HCT116 (cell line): ENCODE measurements at places on chromosomes 16 and 17.

DNA sequence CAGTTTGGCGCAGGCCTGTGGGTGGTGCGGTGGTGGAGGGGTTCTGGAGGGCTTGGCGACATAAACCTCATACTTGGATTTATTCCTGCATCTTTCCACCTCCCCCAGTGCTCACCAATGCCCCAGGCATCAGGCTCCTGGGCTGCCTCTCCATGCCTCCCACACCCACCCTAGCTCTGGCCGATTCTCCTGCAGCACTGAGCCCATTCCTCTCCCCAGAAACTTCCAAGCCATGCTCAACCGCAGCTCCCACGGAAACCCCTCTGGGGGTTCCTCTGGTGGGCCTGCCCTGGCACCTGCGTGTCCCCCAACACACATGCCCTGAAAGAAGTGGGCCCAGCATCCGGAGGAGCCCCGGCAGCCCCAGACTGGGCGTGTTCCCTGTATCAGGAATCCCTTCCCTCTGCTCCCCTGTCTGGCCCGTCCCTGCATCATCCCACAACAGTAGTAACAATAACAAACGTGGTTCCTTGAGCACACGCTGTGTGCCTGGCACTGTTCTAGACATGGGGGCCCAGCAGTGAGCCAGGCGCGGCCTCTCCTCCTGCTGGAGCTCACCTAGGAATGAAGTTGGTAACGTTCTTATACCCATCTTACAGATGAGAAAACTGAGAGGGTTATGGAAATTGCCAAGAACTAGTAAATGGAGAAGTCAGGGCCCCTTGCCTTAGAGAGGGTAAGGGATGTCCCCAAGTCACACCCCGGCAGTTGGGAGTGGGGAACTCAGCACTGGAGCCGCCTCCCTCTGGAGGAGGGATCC lies 2.3 kb downstream of the PRSS21 start:
- no peak for DNase-seq
- no peaks in the 10 kb centered on the region for H3K27me3 ChIP-seq
- no peak overlapping the region for H3K27ac ChIP-seq
- no peak overlapping the region for H3K4me3 ChIP-seq

- no peaks in the 10 kb centered on the region for H3K27me3 ChIP-seq
- no peaks in the 10 kb centered on the region for H3K36me3 ChIP-seq
- no peaks in the 10 kb centered on the region; the same call in 1 of the 2 replicates for H3K4me1 ChIP-seq
- no peak overlapping the region for H3K27ac ChIP-seq
- no peak overlapping the region for H3K4me3 ChIP-seq
These were observed 656.0 kb upstream of the KIF2B start for GRCh38 chr17:53166731-53167130.

DNA sequence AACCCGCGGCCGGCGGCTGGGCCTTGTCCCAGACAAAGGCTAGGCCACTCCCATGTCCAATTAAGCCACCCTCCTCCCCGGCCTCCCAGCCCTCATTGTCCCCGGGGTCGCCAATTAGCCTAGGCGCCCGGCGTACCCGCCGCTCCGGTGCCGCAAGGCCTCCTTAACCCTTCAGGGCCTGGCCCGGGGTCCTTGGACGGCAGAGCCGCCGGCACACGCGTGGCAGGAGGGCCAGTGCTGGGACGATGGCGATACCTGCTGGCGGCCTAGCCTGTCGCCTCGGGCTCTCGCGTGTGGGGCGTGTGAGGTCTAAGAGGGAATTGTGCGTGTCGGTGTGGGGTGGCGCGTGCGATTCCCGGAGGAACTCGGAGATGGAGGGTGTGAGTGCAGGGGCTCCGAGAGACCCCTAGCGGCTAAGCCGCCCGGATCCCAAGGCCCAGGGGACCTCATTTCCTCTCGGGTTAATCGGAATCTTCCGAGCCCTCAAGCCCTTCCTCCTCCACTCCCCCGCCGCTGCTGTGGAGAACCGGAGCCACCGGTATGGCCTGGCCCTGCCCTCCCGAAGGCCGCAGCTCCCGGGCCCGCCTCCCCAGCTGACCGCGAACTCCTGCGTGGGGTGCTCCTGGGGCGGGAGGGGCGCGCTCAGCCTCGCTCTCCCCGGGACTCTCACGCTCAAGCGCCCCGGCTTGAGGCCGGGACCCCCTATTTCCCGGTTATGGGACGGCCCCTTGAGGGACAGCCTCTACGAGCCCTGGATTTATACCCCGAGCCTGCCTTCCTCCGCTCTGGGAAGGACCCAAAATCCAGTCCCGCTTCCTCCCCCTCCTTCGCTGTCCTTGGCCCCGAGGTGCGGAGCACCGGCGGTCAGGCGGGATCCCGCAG lies 11.9 kb downstream of the TBX2 start:
- no peaks in the 10 kb centered on the region for H3K36me3 ChIP-seq
- peaks cover 62% of the 10 kb centered on the region for H3K4me1 ChIP-seq
- peak overlapping the region; percentile 54 for H3K4me3 ChIP-seq
- no peak for DNase-seq

- DNase-seq: peak; percentile 41
- no peak overlapping the region for H3K4me3 ChIP-seq
- H3K27me3 ChIP-seq: no peaks in the 10 kb centered on the region
- no peak overlapping the region for H3K27ac ChIP-seq
- peaks cover 38% of the 10 kb centered on the region for H3K36me3 ChIP-seq
- no peaks in the 10 kb centered on the region for H3K4me1 ChIP-seq
These were observed 19.7 kb downstream of the MEAK7 start for GRCh38 chr16:84484579-84485254.

DNA sequence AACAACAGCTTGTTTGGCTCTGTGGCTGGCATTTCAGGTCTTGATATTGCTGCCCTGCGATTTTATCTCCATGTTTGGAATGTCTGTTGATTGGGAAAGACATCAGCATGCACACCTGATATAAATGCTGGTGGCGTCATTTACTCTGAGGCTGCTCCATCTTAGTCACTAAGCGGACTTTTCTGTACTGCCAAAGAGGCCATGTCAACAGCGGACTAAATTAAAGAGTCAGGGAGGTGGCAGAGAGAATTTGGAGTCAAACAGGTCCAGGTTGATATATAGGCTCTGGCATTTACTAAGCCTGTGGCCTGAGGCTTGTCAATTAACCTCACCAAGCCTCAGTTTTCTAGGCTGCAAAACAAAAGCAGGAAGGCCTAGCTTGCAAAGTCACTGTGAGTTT lies 6.2 kb downstream of the RBFOX1 start:
- no peak overlapping the region for H3K27ac ChIP-seq
- no peaks in the 10 kb centered on the region for H3K36me3 ChIP-seq
- no peaks in the 10 kb centered on the region for H3K4me1 ChIP-seq
- no peak overlapping the region for H3K4me3 ChIP-seq
- no peak for DNase-seq

DNA sequence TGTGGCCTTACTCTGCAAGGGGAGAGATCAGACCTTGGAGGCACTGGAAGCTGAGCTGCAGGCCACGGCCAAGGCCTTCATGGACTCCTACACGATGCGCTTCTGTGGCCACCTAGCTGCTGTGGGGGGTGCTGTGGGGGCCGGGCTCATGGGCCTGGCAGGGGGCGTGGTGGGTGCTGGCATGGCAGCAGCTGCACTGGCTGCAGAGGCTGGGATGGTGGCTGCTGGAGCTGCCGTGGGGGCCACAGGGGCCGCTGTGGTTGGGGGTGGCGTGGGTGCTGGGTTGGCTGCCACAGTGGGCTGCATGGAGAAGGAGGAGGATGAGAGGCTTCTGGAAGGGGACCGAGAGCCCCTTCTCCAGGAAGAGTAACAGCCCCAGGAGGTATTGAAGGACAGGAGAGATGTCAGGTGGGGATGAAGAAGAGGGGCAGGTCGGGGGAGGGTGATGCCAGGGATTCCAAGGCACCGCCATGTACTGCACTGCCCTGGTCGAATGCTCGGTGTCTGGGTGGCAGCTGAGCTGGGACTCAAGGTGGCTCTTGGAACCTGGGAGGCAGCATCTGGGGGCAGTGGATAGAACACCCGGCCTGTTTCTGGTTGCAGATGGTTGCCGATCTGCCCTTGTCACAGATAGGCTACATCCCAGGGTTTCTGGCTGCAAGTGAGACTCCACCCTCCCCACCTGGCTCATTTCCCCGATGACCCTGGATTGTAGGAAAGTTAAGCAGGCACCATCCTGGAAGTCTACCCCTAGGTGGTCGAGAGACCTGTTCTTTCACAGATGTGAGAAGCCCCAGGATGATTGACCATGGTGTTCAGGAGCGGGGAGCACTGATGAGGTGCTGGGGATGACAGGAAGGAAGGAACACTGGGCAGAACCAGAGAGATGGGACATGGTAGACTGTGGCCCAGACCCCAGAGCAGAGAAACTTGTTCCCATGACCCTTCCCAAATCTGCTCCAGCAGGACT lies 5.1 kb downstream of the RNF112 start:
- peaks cover 10% of the 10 kb centered on the region for H3K4me1 ChIP-seq
- no peak overlapping the region for H3K27ac ChIP-seq
- no peaks in the 10 kb centered on the region for H3K36me3 ChIP-seq
- no peak for DNase-seq
- H3K27me3 ChIP-seq: no peaks in the 10 kb centered on the region

GRCh38 chr16:87347932-87348615 lies 30.9 kb upstream of the C16orf95 start:
- H3K27me3 ChIP-seq: no peaks in the 10 kb centered on the region
- no peak overlapping the region for H3K4me3 ChIP-seq
- no peaks in the 10 kb centered on the region for H3K4me1 ChIP-seq

DNA sequence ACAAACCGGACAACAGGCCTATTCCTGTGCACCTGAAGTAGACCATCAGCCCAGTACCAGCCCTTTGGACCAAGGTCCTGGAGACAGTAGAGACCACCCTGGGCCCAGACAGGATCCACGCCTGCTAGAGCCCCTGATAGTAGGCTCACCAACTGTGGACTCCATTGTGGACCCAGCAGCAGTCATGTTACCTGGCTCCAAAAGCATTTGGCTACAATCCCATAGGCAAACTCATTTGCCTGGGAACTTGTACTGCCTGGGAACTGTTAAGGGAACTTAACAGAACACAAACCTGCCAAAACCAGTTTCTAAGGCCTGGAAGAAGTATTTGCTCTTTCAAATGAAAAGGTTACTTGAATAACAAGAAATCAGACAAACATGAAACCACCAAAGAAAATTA lies 10.0 kb upstream of the ACSM1 start:
- no peak overlapping the region for H3K27ac ChIP-seq
- H3K27me3 ChIP-seq: no peaks in the 10 kb centered on the region; the same call in 1 of the 2 replicates
- H3K4me3 ChIP-seq: no peak overlapping the region
- no peaks in the 10 kb centered on the region for H3K4me1 ChIP-seq
- no peaks in the 10 kb centered on the region for H3K36me3 ChIP-seq
- DNase-seq: no peak

DNA sequence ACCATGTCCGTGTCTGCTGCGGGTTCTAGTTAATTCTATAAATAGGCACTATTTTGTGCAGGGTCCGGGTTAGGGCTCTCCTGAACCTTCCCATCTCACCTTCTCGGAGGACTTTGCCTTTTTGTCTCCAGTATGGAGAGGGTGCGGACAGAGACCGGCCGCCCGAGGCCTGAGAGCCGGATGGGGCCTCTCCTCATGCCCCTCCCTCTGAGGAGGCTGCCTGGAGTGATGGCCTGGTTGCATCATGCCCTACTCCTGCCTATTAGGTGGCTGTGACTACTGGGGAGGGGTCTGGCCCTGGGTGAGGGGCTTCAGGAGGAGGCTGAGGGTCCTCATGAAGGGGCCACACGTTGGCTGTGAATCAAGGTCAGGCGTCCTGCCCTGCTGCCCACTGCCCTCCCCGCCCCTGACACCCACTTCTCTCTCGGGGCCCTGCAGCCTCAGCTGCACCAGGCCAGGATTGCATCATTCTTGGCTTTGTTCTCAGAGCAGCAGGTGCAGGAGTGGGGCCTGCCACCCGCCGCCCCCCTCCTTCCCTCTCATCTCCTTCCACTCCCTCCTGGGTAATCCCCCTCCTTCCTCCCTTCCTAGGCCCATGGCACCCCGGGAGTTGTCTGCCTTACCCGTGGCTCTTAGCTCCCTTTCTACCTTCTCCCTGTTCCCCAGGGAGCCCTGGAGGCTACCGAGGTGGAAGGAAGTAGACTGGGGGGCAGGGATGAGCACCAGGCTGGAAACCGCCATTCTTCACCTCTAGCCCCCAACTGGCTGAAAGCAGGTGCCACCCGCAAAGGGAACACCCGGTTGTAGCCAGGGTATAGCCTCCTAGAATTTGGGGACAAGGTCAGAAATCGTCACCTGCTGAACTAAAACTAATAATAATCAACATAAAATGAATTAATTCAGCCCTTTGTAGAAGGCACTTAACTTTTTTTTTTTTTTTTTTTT lies 12.7 kb upstream of the ARHGAP23 start:
- peak; percentile 23 for DNase-seq
- peaks cover 14% of the 10 kb centered on the region for H3K4me1 ChIP-seq
- H3K27me3 ChIP-seq: no peaks in the 10 kb centered on the region
- peak overlapping the region; percentile 8; the same call in 1 of the 2 replicates for H3K27ac ChIP-seq
- no peaks in the 10 kb centered on the region for H3K36me3 ChIP-seq

- H3K27ac ChIP-seq: no peak overlapping the region
- no peak overlapping the region for H3K4me3 ChIP-seq
- H3K36me3 ChIP-seq: no peaks in the 10 kb centered on the region
- H3K27me3 ChIP-seq: peaks cover 7% of the 10 kb centered on the region
- no peaks in the 10 kb centered on the region for H3K4me1 ChIP-seq
- DNase-seq: peak; percentile 18
These were observed 325.3 kb downstream of the UTP18 start for GRCh38 chr17:51585514-51586104.

GRCh38 chr16:13920510-13920818 lies 510 bp downstream of the ERCC4 start:
- no peaks in the 10 kb centered on the region for H3K36me3 ChIP-seq
- H3K4me1 ChIP-seq: peaks cover 15% of the 10 kb centered on the region
- DNase-seq: no peak
- H3K27me3 ChIP-seq: no peaks in the 10 kb centered on the region
- H3K27ac ChIP-seq: peak overlapping the region; percentile 65

DNA sequence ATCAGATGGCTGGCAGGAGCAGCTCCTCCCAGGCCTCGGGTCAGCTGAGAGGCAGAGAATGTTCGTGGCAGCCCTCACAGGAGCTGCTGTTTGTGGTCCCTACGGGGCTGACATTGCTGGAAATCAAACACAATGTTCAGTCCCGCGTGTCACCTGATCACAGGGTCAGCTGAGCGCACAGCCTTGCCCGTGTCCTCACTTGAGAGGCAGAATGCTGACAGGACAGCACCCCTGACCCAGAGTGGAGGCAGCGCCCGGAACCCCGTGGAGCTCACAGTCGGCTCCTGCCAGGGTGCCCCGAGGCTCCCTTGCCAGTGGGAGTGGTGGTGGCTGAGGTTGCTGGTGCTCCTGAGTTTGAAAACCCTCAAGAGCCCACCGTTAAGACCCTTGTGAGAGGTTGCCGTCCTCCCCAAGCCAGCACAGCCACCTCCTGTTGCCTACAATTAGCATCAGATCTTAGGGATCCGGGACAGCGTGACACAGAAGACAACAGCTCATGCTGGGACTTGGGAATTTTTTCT lies 3.6 kb upstream of the CHMP6 start:
- DNase-seq: no peak
- no peak overlapping the region for H3K4me3 ChIP-seq
- no peaks in the 10 kb centered on the region for H3K27me3 ChIP-seq
- peaks cover 44% of the 10 kb centered on the region for H3K4me1 ChIP-seq

GRCh38 chr16:59210955-59211541 lies 476.9 kb upstream of the GOT2 start:
- no peaks in the 10 kb centered on the region for H3K36me3 ChIP-seq
- no peaks in the 10 kb centered on the region for H3K4me1 ChIP-seq
- DNase-seq: no peak
- H3K4me3 ChIP-seq: no peak overlapping the region
